ENCODE measurements at places on chromosomes 7 and 10.

GRCh38 chr10:98533241-98533640 is 86.5 kb upstream of the HPS1 start:
- DNase-seq, result no peak

DNA sequence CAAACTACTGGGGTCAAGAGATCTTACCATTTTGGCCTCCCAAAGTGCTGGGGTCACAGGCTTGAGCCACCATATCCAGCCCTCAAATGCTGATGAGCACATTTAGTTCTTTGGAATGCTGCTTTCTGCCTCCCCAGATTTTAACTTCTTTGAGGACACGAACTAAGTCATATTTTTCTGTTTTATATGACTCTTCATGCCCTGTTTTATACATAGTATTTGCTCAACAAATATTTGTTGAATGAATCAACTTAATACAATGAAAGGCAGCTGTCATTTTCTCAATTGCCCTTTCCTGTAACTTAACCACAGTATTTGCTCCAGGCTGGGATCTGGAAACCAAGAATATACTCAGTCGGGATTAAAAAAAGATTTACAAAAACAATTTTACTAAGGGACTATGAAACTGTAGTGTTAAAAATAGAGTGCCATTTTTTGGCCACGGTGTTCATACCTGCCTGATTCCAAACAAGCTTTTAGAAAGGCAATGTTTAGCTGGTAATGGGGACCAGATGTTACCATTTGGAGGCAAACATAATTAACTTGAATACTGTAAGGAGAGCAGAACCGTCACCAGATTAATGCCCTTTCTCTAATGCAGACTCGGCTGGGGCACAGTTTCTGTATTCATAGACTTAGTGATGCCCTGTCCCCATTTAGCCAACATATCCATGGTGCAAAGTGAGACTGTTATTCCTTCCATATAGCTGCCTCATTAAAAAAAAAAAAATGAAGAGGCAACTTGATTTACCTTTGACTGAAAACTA is 117.6 kb downstream of the NRP1 start:
- no peak for DNase-seq

DNA sequence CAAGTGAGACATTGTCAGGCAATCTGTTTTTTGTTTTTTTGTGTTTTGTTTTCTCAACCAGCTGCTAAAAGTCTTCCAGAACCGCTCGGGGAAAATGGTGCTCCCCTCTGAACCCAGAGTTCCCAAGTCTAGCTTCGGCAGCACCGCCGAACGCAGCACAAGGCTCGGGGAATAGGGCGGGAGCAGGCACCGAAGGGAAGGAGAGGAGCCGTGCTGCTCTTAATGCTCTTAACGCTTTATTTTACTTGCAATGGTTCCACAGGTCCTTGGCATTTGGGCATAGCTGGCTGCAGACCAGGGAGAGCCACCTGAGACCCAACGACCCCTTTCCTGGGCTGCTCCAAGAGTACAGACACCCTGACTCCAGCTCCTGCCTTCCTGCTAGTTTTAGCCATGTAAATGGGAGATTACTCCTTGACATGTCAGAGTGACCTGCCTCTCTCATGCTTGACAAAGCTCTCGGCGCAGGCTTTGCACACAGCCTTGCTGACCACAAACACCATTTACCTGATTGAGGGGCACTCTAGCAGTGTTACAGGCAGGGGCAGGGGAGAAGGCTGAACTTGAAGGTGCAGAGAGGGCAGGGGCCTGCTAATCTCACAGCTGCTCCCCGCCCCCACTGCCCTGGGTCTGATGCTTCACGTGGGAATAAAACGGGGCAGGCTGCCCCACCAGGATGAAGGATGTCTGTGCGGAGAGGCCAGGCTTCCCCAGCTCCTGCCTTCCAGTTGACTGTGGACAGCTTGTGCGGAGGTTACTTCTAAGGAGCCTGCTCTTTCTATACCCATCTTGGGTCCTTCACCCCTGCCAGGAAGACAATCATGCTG is 58.6 kb upstream of the EFCAB10 start:
- DNase-seq, result no peak

- no peak for DNase-seq
Measured at GRCh38 chr10:29304264-29304994, 15.6 kb downstream of the LYZL1 start.

DNA sequence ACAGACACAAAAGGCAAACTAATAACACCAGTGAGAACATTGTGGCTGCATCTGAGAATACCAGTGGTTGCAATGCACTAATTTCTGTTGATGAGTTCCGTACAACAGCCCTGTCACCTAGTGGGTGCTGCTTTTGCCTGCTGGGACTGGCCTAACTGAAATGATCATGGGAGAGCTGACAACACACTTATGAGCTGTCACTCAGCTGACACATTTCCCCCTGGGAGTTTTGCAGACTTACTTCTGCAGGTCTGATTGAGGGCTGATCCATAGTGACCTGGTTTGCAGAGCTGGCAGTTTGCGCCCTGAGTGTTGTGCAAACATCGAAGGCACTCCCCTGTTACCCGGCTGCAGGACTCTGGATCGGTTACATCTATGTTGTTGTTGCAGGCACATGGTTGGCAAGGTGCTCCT is 60.6 kb upstream of the LAMB1 start:
- DNase-seq, result no peak

GRCh38 chr7:100826514-100827329 is 601 bp downstream of the EPHB4 start:
- DNase-seq, result no peak

- DNase-seq, result no peak
Measured at GRCh38 chr7:156167417-156167807, 355.1 kb upstream of the SHH start.

- DNase-seq, result no peak
Measured at GRCh38 chr10:78291722-78292121, 258.1 kb downstream of the RPS24 start.

GRCh38 chr10:59098831-59099452 is 77.5 kb upstream of the PHYHIPL start:
- DNase-seq, result no peak

DNA sequence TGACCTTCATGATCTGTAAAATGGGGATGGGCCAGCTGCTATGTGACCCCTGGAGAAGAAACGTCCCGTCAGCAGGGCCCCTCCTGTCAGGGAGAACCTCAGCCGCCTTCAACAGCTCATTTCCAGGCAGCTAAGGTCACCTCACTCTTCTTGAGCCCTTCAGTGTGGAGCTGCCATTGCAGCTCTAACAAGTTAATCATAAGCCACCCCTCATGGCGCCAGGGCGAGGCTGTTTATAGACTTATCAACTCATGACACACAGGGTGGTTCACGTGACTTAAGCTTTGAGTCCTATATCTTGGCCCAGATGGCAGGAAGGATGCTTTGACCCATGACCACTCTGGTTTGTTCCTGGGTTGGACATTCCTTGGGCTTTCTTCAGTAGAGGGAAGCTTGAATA is 315.1 kb downstream of the TNS3 start:
- DNase-seq, result no peak

- no peak for DNase-seq
Measured at GRCh38 chr7:27101957-27102580, 414 bp downstream of the HOXA2 start.

- no peak for DNase-seq
Measured at GRCh38 chr7:28573059-28573553, 160.8 kb downstream of the CREB5 start.

DNA sequence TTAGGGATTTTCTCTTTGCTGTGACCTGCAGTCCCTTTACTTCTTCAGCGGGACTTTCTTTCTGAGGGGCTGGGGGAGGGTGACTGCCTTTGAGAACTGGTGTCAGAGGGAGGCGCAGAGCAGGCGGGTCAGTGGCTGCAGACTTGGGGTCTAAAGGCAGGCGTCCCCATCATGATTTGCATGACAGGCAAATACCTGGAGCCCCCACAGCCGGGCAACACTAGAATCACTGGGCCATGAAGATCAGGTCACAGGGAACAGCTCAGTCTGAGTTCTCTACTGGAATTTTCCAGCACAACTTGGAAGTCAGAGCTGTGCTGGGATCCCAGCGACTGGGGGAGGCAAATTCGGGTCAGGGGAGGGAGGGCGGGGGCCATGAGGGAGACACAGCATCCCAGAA is 29.2 kb upstream of the PITRM1 start:
- DNase-seq, result no peak

DNA sequence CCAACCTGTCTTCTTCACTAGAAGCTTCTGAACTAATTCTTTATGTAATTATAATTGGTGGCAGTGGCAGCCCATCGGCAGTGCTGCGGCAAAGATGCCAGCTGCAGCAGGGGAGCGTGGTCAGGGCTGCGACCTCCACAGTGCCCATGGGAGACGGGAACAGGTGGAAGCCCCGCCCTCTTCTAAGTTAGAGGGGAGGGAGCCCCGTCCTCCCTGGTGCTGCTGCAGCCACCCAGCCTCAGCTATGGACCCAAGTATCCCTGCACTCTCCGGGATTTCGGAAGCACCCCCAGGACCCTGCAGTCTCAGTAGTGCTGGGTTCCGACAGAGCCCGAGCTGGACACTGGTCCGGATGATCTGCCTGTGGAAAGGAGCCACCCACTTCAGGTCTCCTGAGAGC is 117.0 kb upstream of the MBL2 start:
- no peak for DNase-seq

DNA sequence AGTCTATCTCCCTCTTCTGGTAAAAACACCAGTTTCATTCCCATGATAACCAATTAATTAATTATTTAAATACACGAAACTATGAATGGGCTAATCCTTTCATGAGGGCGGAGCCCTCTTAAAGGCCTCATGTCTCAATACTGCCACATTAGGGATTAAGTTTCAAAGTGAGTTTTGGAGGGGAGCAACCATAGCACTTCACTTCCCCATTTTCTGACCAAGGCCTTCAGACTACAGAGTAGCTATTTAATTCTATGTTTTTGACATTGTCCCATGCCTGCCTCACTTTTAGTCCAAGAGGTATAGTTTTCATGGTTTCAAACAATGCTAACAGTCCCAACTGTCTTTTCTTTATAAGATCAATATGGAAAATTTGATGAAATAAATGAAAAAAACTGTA is 618.6 kb downstream of the ZWINT start:
- DNase-seq, result no peak

GRCh38 chr7:24723178-24723530 is 34.1 kb downstream of the GSDME start:
- DNase-seq, result no peak

DNA sequence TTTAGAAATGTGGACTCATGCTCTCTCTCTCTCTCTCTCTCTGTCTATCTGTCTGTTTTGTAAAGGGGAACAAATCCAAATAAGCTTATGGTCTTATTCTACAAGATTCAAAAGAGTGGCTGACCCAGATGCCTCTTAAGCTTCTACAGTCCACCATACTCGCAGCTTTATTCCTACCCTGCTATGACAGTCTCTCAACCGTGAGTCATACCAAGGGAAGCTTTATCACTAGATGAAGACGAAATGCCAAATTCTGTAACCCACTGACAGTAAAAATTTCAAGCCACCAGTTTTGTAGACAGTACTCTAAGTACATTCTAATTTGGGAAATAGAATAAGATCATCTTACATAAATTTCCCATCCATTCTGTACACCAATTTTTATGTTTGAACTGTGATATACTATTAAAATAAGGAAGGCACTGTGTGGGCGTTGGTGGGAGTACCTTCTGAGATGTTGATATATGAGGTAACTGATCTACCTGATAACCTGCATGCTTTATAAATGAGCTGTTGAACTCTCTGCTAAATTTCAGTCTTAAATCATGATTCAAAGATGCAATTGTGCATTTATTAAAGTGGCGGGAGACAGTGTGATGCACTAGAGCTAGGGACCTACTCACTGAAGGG is 153.2 kb downstream of the KLF6 start:
- no peak for DNase-seq

GRCh38 chr10:101047268-101047667 is 14.5 kb upstream of the KAZALD1 start:
- DNase-seq, result no peak

- DNase-seq, result no peak
Measured at GRCh38 chr7:114629762-114630161, 215.1 kb downstream of the FOXP2 start.

DNA sequence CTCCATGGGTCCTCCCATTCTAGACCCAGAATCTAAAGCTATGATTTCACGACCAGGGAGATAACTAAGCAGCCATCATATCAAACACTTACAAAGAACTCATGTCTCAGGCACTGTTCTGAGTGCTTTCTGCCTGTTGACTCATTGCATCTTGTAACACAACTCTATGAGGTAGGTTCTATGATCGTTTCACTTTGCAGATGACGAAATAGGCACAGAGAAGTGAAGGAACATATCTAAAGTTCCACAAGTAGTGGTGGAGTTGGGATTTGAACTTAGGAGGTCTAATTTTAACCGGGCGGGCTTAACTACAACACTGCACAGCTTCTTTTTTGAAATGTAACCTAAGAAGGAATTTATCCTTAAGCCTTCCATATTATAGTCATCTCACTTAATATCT is 2.9 kb downstream of the RBP4 start:
- no peak for DNase-seq

DNA sequence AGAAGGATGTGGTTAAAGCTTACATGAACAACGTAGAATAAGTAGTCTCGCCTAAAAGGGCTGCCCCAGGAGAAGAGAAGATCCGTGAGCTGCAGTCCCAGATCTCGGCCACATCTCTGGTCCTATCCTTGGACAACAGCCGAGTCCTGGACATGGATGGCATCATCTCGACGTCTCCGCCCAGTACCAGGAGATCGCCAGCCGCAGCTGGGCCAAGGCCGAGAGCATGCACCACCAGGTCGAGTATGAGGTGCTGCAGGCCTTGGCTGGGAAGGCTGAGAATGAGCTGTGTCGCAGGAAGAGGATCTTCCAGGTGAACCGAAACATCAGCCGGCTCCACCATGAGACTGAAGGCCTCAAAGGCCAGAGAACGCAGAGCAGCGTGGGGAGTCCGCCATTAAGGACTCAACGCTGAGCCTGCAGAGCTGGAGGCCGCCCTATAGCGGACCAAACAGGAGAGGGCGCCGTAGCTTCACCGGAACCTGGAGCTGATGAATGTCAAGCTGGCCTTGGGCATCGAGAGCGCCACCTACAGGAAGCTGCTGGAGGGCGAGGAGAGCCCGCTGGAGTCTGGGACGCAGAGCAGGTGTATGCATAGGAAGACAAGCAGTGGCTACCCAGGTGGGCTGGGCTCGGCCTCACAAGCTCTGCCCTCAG is 22.2 kb downstream of the LIPK start:
- no peak for DNase-seq

DNA sequence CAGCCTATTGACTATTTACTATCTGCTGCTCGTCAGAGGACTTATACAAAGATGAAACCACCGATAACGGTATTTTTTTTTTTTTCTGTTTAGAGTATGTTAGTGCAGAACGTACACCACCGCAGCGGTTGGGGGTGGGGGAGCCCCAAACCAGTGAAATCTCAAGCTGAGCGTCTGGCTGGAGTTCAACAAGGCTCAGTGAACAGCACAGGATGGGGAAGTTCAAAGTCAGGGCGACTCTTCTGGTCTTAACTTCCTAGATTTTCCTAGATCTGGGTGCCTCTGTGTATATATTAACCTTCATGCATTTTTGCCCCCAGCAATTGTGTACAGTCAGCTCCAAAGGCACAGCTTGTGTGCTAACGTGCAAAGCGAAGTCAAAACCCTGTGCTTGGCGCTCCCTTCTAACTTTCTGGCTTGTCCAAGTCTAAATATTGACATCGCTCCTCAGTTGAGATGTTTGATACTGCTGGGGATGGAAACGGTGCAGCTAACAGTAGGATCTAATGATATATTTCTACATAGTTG is 1.1 kb downstream of the RHOBTB1 start:
- no peak for DNase-seq

GRCh38 chr10:58104351-58104751 is 163.3 kb downstream of the IPMK start:
- DNase-seq, result no peak

GRCh38 chr10:128568990-128569945 is 443.0 kb upstream of the MKI67 start:
- no peak for DNase-seq

All from activated CD4-positive, alpha-beta T cell treated with anti-CD3 and anti-CD28 coated beads for 24 hours (primary cell).